Activated gamma-delta T cell (primary cell): ENCODE measurements at places on chromosomes 5 and 9.

GRCh38 chr5:39697881-39698280 is 273.1 kb upstream of the DAB2 start:
- DNase-seq, result no peak

DNA sequence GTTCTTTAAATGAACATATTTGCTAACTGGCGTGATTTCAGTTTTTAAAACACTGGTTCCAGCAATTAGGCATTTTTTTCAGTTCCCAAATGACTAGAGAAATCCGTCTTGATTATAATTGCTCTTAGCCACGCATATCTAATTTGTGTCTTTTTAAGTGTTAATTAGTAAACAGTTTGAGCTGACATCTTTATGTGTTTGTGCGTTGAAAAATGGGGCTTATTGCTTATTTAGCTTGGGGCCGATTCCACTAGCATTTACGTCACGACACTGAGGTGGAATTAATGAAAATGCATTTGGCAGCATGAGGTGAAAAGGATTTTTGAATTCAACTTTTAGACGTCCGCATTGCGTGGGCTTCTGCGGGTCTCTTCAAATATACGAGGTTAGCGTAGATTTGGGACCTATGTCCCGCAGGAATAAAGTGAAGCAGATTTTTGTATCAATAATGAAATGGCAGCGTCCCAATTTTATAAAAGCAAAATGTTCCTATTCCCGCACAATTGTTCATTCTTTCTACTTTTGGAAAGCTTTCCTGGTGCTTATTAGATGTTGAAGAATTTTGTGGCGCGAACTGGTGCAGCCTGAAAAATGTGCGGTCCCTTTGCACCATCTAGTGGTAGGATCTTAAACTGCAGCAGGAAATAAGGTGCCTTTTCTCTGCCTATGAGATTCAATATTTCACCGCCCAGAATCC is 122.7 kb upstream of the LMX1B start:
- no peak for DNase-seq

GRCh38 chr5:96470785-96471184 is 37.7 kb upstream of the PCSK1 start:
- DNase-seq, result no peak

- no peak for DNase-seq
These were observed 219.6 kb downstream of the PLK2 start for GRCh38 chr5:58240322-58240721.

DNA sequence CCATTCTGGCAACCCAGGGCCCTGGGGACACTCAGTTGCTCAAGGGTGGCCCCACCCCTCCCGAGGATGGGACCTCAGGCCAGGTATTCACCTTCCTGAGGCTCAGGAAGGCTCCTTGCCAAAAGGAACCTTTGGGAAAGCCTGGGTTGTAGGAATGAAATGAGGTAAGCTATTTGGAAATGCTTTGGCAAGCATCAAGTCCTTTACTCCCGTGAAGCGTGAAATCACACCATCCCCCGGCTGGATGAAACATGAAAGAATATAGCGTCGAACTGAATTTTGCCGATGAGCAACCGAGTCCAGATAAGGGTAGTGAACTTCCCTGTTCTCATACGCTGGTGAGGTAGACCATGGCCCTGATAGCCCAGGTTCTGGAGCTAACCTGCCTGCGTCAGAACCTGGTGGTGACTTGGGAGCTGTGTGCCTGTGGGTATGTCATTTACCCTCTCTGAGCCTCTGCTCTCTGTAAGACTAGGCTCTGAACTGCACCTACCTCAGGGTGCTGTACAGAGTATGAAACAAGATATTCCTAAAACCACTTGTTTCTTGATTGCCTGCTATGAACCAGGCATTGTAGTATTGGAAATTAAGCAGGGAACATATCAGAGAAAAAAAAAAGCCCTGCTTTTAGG is 105.3 kb upstream of the BOD1 start:
- no peak for DNase-seq

DNA sequence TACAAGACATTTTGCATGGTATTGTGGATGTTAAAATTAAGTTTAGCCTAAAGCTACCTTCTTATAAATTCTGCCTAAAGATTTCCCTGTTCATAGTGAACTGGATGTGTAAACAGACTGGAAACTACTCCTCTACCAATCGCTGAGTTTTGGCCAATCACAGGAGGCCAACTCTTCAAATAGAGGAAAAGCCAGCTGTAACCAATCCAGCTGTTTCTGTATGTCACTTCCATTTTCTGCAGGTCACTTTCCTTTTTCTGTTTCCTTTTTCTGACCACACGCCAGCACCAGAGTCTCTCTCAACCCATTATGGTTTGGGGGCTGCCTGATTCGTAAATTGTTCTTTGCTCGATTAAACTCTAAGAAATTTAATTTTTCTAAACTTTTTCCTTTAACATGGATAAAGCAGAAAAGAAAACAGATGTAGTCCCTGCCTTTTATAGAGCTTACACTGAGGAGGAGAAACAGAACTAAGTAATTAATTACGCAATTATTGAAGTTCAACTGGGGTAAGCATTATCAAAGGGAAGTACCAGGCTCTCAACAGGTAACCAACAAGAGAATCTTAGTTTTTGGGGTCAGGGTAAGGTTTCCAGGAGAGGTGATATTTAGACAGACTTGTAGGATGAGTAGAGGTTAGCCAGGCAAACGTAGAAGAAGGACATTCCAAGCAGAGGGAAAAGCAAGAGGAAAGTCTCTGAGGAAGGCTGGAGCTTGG is 27.7 kb downstream of the RANBP3L start:
- DNase-seq, result no peak

- no peak for DNase-seq
These were observed 163.5 kb downstream of the NR3C1 start for GRCh38 chr5:143239882-143240518.

DNA sequence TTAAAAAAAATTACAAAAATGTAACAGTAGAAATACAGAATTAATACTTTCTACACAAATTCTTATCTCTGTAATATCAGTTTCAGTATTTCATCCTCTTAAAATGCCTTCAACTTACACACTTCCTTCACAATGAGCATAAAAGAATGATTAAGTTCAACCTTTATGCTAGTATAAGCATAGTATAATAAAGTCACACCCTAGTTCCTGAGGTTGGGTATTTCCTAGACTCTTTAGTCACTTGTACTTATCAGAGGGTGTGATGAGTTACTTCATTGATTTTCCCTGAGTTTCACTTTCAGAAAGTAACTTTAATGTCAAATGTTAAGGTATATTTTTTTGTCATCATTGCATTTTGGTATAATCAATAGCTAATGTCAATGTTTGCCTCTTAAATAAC is 302.4 kb downstream of the PDE4D start:
- DNase-seq, result no peak

DNA sequence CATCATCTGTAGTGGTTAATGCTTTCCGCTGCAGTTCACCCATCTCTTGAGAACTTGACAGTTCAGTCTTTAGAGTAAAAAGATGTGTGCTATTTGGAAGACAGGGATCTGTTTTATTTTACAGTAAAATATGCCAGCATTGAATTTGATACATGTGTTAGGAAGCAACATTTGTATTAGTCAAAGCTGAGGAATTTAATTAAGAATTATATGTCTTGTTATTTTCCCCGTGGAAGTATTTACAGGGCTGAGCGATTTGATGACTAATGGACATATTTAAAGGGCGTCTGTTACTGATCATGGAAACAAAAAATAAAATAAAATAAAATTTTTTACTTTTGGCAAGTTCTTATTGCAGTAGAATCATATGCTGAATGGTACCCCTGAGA is 101.3 kb downstream of the PAM start:
- no peak for DNase-seq

GRCh38 chr5:30900367-30900766 is 293.1 kb upstream of the CDH6 start:
- no peak for DNase-seq
